ENCODE measurements at places on chromosomes 13 and 19. TPM values are rescaled to one million over a fixed set of nuclear protein-coding genes. Genes with fewer than 3 reads are reported as not detected.

TNFRSF19 gene
- 1.5 TPM for total RNA-seq

ZNF444 gene
- 34.8 TPM for total RNA-seq

ZNF99 gene
- not detected for total RNA-seq

CCDC8 gene
- 9.9 TPM for total RNA-seq

CD79A gene
- 0.32 TPM for total RNA-seq

NCAN gene
- total RNA-seq: not detected

- no peaks in the 10 kb centered on the region for H3K27me3 ChIP-seq
- no peak overlapping the region for H3K27ac ChIP-seq
Measured at GRCh38 chr13:92842145-92842544, 384.5 kb upstream of the GPC6 start.

DNA sequence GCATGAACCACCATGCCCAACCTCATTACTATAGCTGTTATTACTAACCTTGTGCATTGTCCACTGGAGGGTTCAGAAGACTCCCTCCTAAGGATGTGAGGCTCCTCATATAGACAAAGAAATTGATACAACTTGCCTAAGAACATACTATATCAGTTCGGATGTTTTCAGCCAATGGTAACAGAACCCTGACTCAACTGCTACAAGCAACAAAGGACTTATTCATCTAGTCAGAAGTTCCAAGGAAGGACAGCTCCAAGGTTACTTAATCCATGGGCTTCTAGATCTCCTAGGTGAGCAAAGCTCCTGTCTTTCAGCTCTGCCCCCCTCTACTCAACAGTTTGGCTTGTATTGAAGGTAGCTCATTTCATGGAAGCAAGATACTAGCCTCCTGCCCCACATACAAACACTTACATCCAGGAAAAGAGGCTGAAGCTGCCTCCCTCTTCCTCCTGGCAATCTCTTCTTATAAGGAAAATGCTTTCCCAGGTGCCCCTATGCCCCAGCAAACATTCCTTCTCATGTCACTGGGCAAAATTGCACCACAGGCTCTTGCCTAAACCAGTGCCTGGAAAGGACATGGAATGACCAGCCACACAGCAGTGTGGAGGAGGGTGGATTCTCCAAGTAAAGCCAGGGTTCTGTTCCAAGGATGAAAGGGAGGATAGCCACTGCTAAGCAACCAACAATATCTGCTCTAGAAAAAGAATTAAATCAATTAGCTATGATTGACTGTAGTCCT, 497.8 kb downstream of the FOXO1 start:
- no peak overlapping the region for H3K27ac ChIP-seq
- no peak overlapping the region for H3K4me3 ChIP-seq
- H3K4me1 ChIP-seq: peaks cover 7% of the 10 kb centered on the region
- DNase-seq: no peak

DNA sequence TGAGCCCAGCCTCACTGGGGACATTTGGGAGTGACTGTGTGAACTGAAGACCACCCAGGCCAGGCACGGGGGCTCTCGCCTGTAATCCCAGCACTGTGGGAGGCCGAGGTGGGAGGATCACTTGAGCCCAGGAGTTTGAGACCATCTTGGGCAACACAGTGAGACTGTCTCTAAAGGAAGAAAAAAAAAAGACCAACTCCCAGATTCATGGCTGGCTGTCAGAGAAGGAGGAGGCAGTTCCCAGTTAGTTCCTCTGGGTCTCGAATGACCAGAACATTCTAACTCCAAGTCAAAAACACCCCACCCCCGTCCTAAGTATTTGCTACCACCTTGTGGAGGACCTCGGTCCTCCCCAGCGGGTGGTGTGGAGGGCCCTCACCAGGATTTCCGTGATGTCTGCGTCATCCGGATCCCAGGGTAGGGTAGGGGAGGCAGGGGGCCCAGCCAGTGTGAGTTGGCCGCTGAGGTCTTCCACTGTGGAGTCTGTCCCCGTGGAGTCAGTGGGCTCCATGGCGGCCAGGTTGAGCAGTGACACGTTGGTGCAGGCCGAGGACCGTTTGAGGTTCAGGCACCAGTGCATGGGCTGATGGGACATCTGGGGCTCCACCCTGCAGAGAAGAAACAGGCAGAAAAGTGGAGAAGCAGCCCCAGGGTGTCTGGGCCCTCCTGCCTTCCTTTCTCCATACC, 1.3 kb downstream of the TSKS start:
- peaks cover 7% of the 10 kb centered on the region for H3K4me1 ChIP-seq
- H3K27me3 ChIP-seq: no peaks in the 10 kb centered on the region
- no peak for DNase-seq
- H3K27ac ChIP-seq: no peak overlapping the region
- H3K36me3 ChIP-seq: no peaks in the 10 kb centered on the region

DNA sequence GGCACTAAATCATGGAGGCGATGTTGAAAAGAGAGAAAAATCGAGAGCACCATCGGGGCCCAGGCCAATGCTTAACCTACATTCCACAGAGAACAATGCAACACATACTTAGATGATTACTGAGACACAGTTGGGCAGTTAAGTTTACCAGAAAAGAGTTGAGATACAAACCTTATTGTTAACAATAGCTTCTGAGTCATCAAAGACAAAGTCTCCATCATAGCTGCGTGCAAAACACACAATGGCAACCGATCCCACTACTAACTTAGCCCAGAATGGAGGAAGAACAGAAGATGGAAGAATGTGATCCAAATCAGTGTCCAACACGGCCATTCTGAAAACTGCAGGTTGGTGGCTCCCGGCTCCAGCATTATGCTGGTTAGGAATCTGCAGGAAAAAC, 6.2 kb downstream of the TMTC4 start:
- H3K36me3 ChIP-seq: peaks cover 11% of the 10 kb centered on the region
- H3K4me1 ChIP-seq: peaks cover 18% of the 10 kb centered on the region
- no peak overlapping the region for H3K27ac ChIP-seq
- H3K4me3 ChIP-seq: no peak overlapping the region
- no peak for DNase-seq
- H3K27me3 ChIP-seq: no peaks in the 10 kb centered on the region

DNA sequence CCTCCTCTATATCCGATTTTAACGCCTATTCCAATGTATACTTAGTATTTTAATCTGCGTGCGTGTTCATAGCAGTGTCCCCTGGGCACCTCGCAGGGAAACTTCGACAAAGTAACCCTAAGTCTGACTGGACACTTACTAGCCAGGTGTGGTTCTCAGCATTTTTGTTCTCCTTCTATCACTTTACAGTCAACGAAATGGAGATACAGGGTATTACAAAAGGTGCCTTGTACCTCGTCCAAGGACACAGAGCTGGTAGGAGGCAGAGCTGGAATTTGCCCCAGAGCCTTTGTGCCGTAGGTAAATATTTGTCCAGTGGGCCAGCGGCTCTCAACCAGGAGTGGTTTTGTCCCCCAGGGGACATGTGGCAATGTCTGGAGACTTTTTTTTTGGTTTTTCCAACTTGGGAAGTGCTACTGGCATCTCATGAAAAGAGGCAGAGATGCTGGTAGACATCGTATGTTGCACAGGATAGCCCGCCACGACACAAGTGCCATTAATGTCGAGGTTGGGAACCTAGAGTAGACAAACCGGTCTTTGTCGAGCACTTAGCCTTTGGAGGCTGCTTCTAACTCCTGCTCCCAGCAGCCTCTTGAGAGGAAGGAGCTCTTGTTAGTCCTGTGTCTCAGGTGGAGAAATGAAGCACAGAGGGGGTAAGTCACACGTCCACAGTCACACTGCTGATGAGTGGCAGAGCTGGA, 1.1 kb downstream of the ZNF444 start:
- no peaks in the 10 kb centered on the region for H3K36me3 ChIP-seq
- H3K4me1 ChIP-seq: peaks cover 76% of the 10 kb centered on the region

GRCh38 chr13:27774651-27775050, 17.6 kb upstream of the GSX1 start:
- H3K27ac ChIP-seq: no peak overlapping the region
- no peak for DNase-seq
- H3K36me3 ChIP-seq: no peaks in the 10 kb centered on the region
- no peak overlapping the region for H3K4me3 ChIP-seq

DNA sequence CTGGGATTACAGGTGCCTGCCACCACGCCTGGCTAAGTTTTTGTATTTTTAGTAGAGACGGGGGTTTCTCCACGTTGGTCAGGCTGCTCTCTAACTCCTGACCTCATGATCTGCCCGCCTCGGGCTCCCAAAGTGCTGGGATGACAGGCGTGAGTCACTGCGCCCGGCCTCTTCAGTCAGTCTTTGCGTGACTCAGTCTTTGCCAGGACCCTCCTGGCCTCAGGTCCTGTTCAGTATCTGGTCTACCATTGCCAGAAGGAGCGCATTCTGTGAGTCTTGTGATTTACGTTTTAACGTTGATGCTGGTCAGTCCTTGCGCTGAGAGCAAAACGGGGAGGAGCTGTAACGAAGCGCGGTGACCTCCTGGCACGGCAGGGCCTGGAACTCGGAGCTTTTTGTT, 7.6 kb upstream of the HMG20B start:
- no peaks in the 10 kb centered on the region for H3K4me1 ChIP-seq
- DNase-seq: no peak
- no peaks in the 10 kb centered on the region for H3K27me3 ChIP-seq
- no peaks in the 10 kb centered on the region for H3K36me3 ChIP-seq
- H3K4me3 ChIP-seq: no peak overlapping the region
- no peak overlapping the region for H3K27ac ChIP-seq

DNA sequence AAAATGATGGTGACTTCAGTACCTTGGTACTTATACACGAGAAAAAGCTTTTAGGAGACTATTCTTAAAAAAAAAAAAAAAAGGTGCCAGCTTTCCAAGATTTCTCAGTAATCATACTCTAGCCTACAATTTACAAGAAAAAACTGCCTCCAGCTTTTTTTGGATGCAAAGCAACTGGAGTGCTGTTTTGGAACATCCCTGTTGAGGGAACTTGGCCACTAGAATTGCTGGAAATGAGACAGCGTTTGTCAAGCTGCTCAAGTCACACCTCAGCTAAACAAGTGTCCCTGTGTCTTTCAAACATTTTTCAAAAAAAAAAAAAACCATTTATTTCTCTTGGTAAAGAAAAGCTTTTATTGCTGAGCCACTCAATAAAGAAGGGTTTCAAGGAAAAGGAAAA, 413.1 kb upstream of the ARGLU1 start:
- H3K4me1 ChIP-seq: no peaks in the 10 kb centered on the region
- H3K27me3 ChIP-seq: no peaks in the 10 kb centered on the region
- H3K4me3 ChIP-seq: no peak overlapping the region
- no peaks in the 10 kb centered on the region for H3K36me3 ChIP-seq
- DNase-seq: no peak

DNA sequence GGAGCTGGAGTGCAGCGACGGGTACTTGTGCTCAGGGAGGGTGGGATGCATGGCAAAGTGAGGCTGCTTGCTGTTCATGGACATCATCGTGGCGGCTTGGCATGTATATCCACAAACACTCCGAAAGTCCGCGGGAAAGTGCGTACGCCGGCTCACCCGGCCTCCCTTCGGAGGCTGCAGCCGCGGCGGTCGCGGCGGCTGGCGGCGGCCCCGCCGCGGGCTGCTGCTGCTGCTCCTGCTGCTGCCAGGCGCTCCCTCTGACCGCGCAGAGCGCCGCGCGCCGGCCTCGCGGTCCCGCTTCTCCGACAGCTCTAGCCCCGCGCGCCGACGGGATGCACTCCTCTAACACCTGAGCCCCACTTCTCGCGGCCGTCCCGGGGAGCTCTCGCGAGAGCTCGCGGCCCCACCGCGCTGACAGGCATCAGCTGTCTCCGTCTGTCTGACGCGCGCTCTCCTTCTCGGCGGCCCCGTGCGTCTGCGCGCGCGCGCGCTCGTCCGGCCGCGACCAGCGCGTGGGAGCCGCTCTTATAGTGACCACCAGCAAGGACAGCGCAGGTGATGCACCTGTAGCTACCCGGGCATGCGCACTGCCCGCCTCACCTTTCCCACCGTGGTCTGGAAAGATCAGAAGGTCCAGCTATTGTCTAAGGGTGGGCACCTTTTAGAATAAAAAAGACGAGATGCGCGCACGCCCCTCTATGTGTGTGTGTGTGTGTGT, at the start of gene POU4F1:
TSS of gene POU4F1 (minus strand) at position 313 of the 718 bp plus-strand sequence. CDS start at position 87, 226 bp downstream.
- H3K36me3 ChIP-seq: no peaks in the 10 kb centered on the region
- no peak within 1 kb of the TSS for H3K4me3 ChIP-seq
- peaks cover 8% of the 10 kb centered on the region for H3K4me1 ChIP-seq
- no peak for DNase-seq
- no peak within 1 kb of the TSS for H3K27ac ChIP-seq

DNA sequence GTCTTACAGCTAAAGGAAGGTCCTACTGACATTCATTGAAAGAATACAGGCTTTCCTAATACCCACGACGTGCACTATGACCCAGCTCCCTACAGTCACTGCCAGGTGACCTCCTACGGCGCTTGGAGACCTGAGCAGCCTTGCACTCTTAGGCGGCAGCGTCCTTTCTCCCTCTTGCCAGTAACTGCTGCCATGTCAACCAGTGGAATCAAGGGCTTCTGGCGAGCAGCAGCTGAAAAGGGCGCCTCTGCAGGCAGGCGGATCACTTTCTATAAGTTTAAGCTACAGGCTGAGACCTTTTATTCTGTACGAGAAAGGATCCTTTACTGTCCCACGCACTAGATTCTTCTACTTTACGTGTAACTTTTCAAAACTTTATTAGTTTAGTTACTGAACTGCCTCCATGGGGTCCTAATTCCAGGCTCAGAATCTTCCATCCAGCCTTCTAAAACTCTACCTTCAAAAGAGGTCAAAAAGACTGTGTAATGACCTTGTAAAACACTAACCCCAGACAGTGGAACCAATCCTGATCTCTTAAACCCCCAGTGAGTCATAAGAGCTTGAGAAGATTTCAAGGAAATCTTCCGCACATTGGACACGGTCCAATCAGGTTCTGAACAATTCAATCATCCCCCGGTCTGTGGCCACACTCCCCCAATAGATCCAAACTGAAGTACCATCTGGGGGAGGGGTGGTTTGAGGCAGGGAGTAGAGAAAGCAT, 1.9 kb downstream of the KCTD12 start:
- H3K36me3 ChIP-seq: no peaks in the 10 kb centered on the region
- H3K27ac ChIP-seq: no peak overlapping the region
- DNase-seq: peak; percentile 8

- peak overlapping the region; percentile 74 for H3K27ac ChIP-seq
- DNase-seq: peak; percentile 28
- H3K4me3 ChIP-seq: peak overlapping the region; percentile 75
- H3K36me3 ChIP-seq: peaks cover 4% of the 10 kb centered on the region
- no peaks in the 10 kb centered on the region for H3K27me3 ChIP-seq
- H3K4me1 ChIP-seq: no peaks in the 10 kb centered on the region
Measured at GRCh38 chr19:52170863-52171320, 529 bp downstream of the ZNF836 start.

DNA sequence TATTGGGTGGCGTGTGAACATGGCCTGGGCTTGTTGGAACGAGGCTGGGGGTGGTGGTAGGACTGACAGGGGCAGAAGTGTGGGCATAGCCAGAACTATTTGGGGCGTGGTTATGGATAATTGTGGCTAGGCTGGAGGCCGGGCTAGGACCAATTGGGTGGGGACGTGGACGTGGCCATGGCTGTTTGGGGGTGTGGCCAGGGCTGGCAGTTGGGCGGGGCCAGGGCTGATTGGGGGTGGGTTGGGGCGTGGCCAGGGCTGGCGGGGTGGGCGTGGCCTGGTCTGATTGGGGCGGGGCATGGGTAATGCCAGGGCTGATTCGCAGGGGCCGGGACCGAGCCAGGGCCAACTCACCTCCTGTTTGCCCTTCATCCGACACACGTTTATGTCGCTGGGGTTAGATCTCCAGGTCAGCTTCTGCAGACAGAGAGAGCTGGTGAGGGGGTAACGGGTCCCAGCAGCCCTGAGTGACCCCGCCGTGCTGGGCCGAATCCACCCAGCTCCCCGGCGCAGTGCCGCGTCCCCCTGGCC, 2.8 kb downstream of the SEMA6B start:
- H3K27ac ChIP-seq: no peak overlapping the region
- no peak for DNase-seq
- H3K27me3 ChIP-seq: no peaks in the 10 kb centered on the region
- no peak overlapping the region for H3K4me3 ChIP-seq

GRCh38 chr13:49348751-49349150, 95.1 kb downstream of the CAB39L start:
- no peaks in the 10 kb centered on the region for H3K4me1 ChIP-seq
- H3K27me3 ChIP-seq: no peaks in the 10 kb centered on the region
- no peak overlapping the region for H3K4me3 ChIP-seq
- DNase-seq: no peak

Measured in pancreas (tissue), 10 donors.